ENCODE measurements at places on chromosomes 7 and 10. TPM values are rescaled to one million over a fixed set of nuclear protein-coding genes. Genes with fewer than 3 reads are reported as not detected.

The TMEM254 gene
- polyA plus RNA-seq: 14.9 TPM

The HOXA11 gene
- 10.4 TPM for polyA plus RNA-seq

The CTTNBP2 gene
- 0.35 TPM for polyA plus RNA-seq

The DGKI gene
- 0.11 TPM for polyA plus RNA-seq

The NUDT1 gene
- polyA plus RNA-seq: 25.9 TPM

The THSD7A gene
- polyA plus RNA-seq: 3.3 TPM

The PDE1C gene
- polyA plus RNA-seq: 0.75 TPM

The TMEM209 gene
- polyA plus RNA-seq: 12.9 TPM

The GDF2 gene
- not detected for polyA plus RNA-seq

The LRIT1 gene
- polyA plus RNA-seq: not detected

The PRKAR2B gene
- 6.8 TPM for polyA plus RNA-seq

The CCDC172 gene
- polyA plus RNA-seq: not detected

The CXCL12 gene
- polyA plus RNA-seq: 0.35 TPM

- DNase-seq: no peak
Measured at GRCh38 chr10:103854265-103854685, 1.1 kb downstream of the SH3PXD2A start.

- no peak for DNase-seq
Measured at GRCh38 chr7:5183899-5184298, 6.1 kb upstream of the WIPI2 start.

- DNase-seq: no peak
Measured at GRCh38 chr7:111820621-111821020, 258.3 kb upstream of the IMMP2L start.

DNA sequence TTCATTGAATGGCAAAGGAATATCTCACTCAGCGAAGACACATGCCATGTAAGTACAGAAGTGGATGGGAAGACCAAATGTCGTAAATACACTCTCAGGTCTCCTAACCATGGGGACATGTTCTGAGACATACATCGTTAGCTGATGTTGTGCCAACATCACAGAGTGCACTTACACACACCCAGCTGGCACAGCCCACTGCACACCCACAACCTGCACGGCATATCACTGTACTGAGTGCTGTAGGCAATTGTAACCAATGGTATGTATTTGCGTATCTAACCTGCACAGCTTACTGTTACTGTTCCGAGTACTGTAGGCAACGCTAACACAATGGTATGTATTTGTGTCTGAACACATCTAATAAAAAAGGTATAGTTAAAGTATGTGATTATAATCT lies 550.4 kb downstream of the PTPRN2 start:
- DNase-seq: no peak

DNA sequence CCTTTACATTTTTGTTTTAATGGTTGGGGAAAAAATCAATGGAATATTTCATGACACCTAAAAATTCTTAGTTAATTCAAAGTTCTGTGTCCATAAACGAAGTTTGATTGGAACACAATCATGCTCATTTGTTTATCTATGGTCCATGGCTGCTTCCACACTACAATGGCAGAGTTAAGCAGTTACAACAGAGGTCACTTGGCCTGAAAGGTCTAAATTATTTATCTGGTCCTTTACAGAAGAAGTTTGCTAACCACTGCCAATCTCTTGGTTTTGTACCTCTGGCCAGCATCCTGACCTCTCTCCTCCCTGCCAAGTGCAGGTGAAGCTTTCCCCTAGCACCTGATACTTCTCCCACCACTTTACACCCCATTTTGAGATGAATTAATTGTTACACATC lies 61.5 kb downstream of the SRPK2 start:
- DNase-seq: no peak

DNA sequence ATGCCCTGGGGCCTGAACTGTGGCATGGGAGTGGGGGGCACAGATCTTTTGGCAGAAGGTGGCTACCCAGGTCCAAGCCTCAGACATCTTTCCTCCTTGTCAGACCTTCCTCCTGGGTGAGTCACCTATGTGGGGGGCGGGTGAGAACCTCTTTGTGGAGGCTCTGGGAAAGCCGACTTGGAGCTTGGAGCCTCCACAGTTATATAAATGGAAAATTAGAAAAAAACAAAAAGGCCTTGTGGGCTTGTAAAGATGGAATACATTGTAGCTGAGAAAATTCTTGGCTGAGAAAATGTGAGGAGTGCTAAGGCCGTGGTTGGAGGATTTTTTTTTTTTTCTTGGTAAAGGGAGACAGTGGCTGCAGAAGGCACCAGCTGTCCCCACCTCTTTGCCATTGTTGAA lies 292.5 kb downstream of the CCDC3 start:
- DNase-seq: no peak

DNA sequence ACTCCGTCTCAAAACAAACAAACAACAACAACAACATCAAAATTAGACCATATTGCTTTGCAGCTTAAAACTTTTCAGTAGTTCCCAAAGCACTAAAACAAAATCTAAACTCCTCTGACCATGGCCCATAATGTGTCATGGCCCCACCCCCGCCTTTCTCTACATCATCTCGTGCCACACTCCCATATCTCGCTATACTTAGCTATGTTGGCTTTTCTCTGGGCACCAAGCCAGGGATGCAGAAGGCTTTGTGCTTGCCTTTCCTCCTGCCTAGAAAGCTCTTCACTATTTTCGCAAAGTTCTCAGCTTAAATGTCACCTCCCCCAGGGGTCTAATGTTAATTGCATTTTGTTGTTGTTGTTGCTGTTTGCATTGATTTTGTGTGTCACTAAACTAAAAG lies 15.1 kb upstream of the SLC16A12 start:
- no peak for DNase-seq

- DNase-seq: no peak
Measured at GRCh38 chr7:16178092-16178491, 243.2 kb downstream of the CRPPA start.

GRCh38 chr7:47669901-47670384 lies 88.0 kb upstream of the TNS3 start:
- DNase-seq: no peak

- DNase-seq: no peak
Measured at GRCh38 chr10:32244011-32244410, 102.9 kb downstream of the EPC1 start.

DNA sequence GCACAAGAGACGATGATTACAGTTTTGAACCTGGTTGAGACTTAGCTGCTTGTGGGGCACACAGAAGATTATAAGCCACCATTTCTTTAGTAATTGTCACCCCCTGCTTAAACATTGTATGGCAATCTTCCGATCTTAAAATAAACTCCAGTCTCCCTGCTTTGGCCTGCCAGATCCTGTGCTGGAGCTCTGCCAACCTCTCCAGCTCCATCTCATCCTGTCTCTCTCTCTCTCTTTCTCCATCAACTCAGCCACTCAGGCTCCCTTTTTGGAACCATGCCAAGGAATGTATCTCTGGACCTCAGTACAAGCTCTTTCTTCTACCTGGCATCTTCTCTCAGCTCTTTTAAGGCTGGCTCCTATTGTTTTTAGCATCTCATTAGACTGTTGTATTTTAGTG lies 1053.2 kb downstream of the REEP3 start:
- DNase-seq: no peak

- DNase-seq: no peak
Measured at GRCh38 chr7:50226145-50226544, 78.4 kb upstream of the IKZF1 start.

- DNase-seq: peak; percentile 19
Measured at GRCh38 chr7:127628445-127628844, 10.5 kb upstream of the PAX4 start.

DNA sequence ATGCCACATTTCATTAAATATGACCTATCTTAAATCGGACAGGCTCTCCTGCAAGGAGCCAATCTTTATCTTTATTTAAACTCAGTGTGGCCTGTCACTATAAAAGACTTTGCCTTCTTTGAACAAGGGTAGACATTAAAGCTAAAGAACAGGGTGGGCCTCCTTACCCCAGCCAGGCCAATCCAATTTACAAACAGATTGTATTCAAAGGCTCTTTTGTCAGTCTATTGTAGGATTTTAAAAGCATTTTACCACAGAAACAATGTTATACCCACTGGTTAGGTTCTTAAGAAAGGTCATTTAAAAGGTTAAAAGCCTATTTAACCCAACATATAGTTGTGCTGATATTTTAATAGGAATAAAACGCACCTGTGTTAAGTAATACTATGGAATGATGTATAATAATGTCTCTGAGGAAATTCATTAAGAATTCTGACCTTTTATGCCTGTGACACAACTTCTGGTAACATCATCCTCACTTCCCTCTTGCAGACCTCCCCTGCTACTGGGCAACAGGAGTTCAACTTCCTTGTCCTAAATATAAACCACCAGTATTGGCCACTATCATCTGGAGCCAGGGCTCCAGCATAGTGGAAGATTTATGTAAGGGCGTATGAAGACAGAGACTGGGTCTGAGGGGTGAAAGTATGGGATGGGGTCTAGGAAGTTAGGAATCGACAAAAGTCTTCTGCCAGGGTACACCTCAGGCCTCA lies 32.5 kb downstream of the MTERF1 start:
- DNase-seq: no peak

DNA sequence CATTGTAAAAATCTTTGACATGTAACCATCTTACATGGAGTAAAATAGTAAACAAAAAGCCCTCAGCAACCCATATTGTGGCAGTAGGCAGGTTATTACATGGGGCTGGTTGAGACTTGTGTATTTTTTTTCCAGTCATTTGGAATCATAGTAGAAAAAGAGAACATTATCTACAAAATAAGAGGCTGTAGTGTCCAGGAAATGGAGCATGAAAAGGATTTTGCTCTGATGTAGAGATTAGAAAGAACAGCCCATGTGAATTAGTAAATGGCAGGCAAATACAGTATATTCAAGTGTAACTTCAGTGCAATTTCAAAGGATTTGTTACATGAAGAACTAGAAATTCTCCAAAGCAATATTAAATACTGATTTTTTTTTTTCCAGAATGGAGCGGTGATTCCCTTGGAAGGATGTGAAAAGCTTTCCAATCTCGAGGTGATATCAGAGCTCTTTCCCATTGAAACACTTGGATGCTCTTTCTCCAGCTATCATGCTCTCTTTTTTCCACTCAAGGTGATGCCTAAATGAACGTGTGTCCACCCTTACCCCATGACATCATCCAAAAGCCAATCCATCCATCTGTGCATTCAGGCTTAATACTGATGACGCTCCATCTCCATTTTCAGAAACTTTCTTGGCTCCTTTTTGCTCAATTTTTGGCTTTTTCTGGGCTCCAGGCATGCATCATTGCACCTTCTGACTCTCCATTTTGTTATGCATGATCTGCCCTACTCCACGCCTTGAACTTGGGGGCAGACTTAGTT lies 1034.7 kb downstream of the TYW1 start:
- DNase-seq: no peak

DNA sequence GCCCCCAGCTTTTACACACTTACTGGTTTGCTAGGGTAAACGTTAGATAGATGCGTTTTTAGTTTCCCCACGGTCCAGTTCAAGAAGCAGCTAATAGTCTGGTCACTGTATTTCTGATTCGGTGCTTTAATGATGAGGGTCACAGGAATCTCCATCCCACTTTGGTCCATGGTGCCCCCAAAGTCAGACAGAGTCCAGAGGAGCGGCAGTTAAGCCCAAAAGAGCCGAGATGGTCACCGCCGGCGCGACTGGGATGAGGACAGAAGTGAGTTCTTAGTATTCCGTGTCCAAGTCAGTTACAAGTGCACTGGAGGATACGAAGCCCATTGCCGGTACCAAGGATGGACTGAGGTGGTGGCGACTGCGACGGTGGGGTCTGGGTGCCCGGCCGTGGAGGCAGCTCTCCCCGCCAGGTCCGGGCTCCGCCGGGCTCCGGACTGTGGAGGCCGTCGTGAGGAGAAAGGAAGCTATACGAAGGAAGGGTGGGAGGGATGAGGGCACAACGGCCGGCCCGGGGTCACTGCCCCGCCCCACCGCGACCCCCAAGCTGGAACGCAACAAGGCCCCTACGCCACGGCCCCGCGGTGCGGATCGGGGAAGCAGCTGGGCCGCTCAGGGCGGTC lies 663 bp downstream of the HERPUD2 start:
- DNase-seq: no peak

GRCh38 chr7:89927762-89928161 lies 226.5 kb upstream of the STEAP1 start:
- DNase-seq: no peak

GRCh38 chr7:47074702-47075153 lies 507.2 kb downstream of the TNS3 start:
- no peak for DNase-seq

DNA sequence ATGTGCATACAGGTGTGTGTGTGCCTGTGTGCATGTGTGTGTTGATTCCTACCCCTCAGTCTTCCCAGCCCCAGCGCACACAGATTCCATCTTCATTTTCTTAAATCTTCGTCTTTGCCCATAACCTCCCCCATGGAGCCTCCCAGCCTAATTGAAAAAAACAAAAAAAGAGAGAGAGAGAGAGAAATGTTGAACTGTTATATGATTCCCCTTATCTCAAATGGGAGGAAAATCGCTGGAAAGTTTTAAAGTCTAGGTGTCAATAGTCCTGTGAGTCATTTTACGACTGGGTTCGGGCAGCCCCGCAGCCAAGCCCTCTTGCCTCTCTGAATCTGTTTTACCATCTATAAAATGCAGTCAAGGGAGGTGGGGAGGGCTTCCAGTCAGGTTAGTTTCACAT lies 60.9 kb downstream of the SPOCK2 start:
- no peak for DNase-seq

GRCh38 chr7:104979167-104979841 lies 34.7 kb upstream of the KMT2E start:
- DNase-seq: no peak

DNA sequence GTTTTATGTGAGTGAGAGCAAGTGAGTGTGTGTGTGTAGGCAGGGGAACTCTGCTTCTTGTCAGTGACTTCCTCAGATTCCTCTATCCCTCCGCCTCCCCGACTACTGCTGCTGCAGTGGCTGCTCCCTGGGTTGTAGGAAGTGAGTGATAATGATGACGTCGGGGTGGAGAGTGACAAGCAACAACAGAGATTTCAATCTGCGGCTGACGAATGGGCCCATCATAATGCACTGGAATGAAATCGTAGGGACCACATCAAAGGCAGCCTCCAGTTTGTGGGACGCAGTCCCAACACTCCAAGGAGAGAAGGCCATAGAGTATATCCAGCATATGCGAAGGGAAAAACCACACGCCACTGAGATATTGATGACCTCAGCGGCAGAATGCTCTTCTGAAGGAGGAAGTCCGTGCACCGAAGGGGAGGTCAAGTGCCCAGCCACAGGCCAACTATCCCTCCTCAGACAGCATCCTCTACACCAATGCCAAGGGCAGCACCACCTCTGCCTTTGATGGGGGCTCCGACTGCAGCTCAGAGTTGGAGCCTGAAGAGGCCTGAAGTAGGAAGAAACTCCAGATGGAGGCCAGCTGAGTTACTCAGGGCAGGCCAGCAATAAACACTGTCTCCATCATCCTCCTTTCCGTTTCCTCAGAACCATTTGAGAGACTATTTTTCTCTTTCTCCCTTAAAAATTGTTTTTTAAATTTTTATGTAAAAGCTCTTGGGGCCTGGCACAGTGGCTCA lies 11.3 kb upstream of the STMP1 start:
- DNase-seq: no peak

DNA sequence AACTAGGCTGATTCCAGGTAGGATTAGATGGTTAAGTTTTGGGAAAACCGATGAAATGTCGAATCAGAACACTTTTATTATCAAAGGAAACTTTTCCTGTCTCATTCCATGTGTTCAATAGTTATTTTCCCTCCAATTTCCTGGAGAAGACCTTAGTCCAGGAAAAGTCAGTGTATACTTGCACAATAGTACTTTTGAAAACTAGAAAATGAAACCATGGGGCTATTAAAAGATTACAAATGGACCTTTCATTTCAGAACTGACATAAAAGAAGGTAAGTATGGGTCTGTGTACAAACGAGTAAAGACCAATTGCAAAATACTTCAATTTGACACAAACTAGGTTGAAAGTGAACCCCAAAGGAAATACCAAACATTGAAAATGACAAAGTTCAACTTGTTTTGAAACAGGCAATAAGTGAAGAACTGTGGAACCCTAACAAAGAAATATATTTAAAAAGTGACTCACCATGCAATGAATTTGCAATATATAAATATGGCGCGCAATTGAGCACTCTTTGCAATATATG lies 2.1 kb downstream of the AVPI1 start:
- DNase-seq: no peak
